ENCODE measurements at places on chromosomes 1 and 21.

DNA sequence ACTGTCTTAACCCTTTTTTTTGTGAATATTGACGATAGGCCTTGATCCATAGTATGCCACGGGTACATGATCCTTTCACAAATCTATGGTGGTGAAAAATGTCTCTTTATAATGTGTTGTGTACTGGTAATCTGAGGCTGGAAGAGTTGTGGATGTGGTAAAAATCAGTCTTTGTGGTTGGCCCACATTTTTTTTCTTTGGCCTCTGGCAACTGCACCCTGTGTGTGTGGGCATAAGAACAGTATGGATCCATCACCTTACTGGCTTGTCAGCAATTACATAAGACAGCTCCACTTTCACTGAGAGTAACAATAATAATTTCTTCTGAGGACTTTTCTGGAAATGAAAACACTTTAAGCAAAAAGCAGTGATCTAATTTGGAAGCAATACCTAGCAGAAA lies 101.6 kb downstream of the GABPA start:
- no peak for DNase-seq

DNA sequence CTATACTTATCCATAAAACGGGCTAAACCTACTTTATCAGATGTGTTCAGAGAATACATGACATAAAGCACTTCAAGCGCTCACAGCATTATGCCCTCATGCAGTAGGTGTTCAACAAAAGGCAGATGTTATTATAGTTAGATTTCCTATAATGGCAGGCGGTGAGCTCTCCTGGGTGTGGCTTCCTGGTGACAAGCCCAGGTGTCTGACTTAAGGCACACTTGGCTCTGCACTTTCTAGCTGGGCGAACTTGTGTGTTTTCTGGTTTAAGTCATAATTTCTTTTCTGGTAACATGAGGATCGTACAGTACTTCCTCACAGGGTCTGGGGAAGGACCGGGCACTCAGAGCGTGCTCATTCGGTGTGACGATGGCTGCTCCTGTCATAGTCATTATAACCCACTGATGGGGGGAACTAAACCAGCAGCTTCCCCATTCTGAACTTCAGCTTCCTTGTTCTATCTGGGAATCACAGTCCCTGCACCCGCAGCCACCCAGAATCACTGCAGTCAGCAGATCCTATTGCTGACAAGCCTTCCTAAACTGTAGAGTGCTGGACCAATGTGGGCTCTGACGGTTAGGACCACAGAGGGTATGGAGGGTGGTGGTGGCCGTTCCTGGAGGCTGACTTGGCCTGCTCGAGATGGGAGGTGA lies 52.8 kb downstream of the IGSF21 start:
- no peak for DNase-seq

DNA sequence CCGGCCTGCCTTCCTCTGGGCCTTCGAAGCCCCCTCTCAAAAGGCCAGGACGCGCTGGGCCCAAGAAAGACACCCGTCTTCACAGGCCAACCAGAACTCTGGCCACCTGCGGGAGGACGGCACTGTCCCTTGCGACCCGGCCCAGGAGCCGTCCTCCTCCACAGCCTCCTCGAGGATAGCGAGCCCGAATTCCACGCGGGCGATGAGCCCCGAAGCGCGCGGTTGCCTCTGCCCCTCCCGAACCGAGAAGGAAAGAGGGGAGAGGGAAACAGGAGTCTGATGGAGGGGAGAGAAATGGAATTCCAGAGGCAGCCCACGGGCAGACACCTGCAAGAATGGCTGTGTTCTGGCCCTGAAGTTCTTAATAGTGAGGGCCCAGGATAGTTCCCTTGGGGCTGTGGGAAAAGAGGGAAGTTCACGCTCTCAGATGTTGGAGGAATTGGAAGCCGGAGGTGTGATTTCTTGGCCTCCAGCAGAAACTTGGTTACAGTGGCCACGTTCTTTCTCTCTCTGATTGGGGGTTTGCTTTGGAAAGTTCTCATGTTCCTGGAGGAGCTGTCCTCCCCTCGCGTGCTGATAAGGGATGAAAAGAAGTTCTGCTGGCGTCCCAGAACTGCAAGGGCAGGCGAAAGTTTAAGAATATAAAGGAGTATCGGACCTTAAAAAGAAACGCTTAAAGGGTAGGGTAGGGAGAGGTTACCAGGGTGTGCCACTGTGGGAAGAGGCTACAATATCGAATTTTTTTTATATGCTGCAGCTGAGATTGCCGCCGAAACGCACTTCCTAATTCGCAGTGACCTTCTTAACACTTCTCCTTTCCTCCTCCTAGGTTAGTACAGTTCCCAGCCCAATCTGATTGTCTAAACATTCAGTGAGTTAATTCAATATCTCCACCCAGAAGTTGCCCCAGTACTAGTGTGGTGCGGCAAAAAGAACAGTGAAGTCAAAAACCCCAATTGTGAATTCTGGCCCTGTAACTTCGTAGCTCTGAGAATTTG lies 5.8 kb upstream of the SLC44A5 start:
- DNase-seq: peak; percentile 74

DNA sequence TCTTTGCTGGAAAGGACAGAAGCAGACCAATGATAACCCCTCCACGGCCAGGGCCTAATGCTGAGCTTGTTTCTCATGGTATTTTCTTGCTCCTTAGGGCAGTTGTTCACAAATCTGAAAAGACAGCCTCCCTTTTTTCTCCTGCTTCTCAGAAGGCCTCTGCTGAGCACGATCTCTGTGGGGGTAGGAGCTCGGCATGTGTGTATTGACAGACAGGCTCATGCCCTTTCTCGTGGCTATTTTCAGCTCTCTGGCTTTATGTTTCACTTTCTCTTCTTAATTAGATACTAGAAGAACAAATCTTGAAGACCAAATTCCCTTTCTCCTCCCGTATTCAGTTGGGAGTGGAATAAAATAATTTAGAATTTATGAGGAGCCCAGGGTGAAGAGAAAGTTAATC lies 768 bp upstream of the RIIAD1 start:
- no peak for DNase-seq

GRCh38 chr1:43241413-43241836 lies 28.4 kb upstream of the TMEM125 start:
- no peak for DNase-seq

GRCh38 chr1:238649200-238649599 lies 737.2 kb upstream of the CHRM3 start:
- DNase-seq: no peak

- peak; percentile 86 for DNase-seq
Measured at GRCh38 chr1:244865028-244865371, 657 bp upstream of the HNRNPU start.

- DNase-seq: no peak
Measured at GRCh38 chr1:224042557-224043118, 71.3 kb upstream of the FBXO28 start.

- DNase-seq: no peak
Measured at GRCh38 chr1:222057162-222057561, 315.3 kb upstream of the DUSP10 start.

DNA sequence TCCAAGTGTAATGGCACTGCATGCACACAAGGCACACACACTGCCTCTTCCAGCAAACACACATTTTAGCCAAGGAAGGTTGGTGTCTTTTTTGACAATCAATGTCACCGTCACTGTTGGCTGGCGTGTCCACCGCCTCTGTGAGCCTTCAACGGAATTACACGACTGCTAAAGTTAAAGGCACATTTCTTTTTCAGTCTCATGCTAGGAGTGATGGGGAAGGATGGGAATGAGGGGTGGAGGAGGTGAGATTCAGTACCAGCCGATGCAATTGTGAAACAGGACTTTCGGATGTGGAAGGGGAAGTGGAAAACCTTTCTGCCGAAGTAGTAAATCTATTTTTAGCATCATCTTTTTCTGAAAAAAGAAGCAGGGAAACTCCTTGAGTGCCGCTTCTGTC lies 1.4 kb downstream of the ELAVL4 start:
- DNase-seq: no peak

DNA sequence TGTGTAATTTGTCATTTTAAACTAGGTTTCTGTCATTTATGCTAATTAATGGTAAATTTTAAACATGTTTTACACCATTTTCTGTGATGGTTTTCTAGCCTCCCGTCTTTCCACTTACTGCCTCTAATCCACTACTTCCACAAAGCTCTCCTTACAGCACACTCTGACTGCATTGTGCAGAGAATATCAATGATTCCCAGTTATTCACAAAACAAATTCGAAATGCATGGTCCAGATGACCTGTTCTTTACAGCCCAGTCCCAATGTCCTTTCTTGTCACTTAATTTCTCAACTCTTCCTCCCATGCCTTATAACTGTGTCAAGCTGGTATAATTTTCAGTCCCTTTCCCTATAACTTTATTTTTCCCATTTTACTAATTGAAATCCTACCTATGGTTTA lies 770.5 kb downstream of the USP25 start:
- DNase-seq: no peak

- DNase-seq: no peak
Measured at GRCh38 chr1:245458761-245459174, 304.0 kb downstream of the KIF26B start.

- no peak for DNase-seq
Measured at GRCh38 chr1:157240495-157241184, 102.4 kb upstream of the ETV3 start.

DNA sequence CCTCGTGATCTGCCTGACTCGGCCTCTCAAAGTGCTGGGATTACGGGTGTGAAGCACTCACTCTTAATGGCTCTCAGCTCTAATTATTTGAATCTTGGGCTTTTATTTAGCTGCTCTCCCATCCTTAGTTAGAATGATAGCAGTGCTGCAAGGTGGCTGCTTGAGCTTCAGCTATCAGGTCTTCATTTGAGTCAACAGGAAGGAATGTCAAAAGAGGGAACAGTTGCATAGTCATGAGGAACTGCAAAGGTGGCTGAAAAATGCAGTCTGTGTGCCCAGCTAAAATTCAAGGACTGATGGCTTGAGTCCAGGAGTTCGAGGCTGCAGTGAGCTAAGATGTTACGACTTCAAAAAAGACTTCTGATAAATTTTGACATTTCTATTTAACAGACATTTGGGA lies 55.6 kb downstream of the UCK2 start:
- DNase-seq: no peak

- DNase-seq: no peak
Measured at GRCh38 chr21:36175771-36176565, 19.3 kb downstream of the DOP1B start.

DNA sequence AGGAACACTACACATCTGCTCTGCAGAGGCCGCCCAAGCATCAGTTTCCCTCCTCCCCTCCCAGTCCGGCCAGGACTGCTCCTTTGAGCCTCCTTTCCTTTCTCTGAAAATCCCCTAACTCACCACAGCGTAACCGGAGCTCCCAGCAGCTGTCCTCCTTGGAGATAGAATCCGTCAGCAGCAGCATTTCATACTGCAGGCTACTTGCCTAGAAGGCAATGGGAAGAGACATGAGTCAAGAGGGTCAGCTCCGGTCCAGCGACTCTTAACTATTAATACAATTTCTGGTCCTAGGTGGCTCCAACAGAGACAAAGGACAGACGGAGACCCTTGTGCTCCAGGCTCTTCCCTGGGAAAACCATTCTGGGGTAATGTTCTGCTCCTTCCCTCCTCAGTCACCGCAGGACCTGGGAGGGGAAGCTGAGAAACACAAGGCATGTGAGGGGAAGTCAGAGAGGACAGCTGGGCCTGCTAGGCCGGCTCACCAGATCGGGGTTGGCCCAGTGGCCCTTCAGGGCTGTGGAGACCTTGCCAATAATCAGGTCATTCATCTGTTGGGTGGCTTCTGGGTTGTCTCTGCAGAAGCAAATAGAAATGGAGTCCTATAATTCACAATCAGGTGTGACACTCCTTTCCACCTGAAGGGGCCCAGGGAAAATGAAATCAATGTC lies 99.7 kb downstream of the UBR4 start:
- no peak for DNase-seq

DNA sequence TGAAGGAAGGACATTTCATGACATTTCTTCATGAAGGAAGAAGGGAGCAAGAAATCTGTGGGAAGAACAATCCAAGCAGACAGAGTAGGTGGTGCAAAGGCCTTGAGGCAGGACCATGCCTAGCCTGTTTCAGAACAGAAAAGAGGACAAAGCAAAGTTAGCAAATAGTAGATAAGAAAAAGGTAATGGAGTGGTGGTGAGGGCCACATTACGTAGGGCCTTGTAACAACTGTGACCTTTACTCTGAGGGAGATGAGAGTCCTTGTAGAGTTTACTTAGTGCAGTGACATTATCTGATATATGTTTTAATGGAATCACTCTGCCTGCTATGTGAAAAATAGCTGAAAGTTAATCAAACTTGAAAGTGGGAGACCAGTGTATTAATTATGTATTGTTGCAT lies 6.4 kb upstream of the TSNAX start:
- DNase-seq: no peak

DNA sequence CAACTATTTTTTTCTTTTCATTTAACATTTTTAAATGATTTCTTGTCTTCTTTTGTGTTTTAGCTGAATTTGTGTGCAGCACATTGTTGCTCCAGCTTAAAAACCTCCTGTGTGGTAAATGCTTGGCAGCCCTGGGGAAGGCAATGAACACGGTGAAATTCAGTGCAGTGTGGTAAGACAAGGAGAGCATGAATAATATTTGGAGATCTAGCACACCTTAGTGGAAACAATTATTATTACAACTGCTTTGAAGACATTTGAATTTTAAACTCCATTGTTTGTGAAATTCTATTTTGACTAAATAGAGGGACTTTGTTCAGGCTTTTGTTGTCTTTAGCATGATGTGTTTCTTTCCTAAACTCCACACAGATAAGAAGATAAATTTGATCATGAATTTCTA lies 242.6 kb upstream of the CXADR start:
- no peak for DNase-seq

DNA sequence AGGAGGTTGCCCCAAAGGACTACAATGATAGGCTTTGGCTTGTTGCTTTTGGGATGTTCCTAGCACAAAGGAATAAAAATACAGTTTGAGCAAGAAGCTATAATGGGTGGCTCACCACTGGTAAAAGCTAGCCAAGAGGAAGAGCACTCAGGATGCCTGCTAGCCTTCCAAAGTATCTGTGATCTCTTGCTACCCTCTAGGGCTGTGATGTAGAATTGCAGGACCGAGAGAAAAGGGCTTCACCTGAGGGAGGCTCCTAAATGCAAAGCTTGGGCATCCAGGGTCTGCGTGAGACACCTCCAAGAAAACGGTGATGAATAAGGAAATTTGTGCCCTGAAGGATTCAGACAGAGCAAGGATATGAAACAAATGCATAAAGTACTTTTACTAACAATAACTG lies 17.7 kb downstream of the IVL start:
- DNase-seq: no peak

DNA sequence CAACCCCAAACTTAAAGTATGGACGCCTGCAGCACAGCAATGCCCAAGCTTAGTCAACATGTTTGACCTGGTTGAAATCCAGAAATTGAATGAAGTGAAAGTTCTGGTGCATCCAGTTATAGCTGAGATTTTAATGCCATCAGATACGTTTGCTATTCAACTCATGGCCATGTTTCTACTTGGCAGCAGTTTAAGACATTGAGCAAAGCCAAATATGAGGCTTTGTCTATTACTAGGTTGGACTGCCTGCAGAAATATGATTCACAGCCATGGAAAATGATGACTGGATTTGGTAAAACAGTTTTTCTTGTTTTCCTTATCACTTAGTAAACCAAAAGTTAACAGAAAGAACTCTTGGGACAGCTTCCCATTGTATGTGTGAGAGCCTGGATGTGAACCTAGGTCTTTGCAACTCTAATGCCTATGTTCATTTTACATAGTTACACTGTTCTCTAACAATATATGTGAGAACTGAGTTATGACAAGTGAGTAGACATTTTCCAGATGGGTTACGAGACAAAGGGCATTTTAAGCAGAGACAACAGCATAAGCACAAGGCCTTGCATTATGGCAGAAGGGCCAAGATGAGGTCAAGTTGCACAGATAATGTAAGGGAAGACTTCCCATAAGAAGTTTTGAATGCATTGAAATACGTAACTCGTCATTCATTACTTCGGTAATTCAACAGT lies 32.4 kb upstream of the MYSM1 start:
- DNase-seq: no peak

GRCh38 chr1:157438146-157438545 lies 114.2 kb downstream of the FCRL5 start:
- DNase-seq: no peak

Measured in spleen (tissue), 13 donors.